Activated T-cell treated with anti-CD3 and anti-CD28 coated beads for 4 hours (primary cell): ENCODE measurements at places on chromosomes 11 and 22.

GRCh38 chr11:112408517-112408916 lies 147.9 kb upstream of the PLET1 start:
- no peak for DNase-seq

- no peak for DNase-seq
Observed at GRCh38 chr11:95593111-95593510, 196.5 kb downstream of the FAM76B start.

- DNase-seq: no peak
Observed at GRCh38 chr11:35529971-35530495, 4.6 kb upstream of the PAMR1 start.

DNA sequence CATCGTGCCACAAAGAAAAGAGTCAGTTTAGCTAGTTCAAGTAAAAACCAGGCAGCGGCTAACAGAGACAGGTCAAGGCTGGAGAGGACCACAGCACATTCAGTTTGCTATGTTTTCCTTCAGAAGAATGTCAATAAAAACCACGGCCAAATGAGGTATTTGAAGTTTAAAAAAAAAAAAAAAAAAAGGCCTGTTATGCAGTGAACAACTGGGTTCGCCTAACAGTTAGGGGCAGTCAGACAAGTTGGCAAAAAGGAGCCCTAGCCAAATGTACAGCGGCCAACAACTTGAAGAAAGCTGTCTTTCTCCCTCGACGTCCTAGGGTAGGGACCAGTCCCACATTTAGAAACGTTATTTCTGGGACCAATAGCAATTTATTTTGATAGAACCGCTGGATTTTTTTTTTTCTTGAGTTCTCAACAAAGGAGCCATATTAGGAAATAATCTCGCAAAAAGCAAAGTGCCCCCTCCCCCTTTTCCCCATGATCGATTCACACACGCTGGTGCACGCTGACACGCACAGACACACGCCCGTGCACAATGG lies 237.8 kb downstream of the TTC28 start:
- DNase-seq: no peak

DNA sequence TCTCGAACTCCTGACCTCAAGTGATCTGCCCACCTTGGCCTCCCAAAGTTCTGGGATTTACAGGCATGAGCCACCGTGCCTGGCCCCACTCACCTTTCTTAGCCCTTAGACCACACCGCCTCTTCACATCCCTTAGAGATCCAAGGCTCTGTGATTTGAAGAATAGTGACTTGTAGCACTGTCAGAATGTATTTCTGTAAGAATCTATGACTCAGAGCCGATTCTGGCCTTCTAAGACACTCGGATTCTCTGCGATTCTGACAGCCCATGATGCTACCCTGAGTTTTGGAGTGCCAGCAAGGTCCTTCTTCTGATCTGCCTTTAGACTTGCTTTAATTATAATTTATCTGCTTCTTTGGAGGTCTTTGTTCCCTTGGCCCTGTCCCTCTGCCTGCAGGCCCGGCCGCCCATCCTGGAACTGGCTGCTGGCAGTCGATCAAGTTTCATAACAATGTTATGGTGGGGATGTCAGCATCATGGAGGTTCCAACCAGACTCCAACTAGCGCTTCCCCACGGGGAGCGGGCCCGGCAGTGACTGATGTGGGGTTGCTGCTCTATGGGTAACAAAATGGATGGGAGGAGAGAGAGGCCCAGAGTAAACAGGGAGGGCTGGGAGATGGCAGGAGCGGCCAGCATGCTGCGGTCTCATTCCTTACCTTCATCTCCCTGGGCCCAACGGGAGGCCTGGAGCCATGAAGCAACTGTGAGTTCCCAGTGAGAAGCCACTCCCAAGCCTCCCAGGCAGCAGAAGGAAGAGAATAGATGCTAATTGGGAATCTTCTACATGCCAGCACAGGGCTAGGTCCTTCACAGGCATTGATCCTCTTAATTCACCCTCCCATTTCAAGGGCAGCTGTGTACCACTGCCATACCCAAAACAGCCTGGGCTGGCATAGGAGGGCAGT lies 55.7 kb upstream of the RASD2 start:
- DNase-seq: no peak

DNA sequence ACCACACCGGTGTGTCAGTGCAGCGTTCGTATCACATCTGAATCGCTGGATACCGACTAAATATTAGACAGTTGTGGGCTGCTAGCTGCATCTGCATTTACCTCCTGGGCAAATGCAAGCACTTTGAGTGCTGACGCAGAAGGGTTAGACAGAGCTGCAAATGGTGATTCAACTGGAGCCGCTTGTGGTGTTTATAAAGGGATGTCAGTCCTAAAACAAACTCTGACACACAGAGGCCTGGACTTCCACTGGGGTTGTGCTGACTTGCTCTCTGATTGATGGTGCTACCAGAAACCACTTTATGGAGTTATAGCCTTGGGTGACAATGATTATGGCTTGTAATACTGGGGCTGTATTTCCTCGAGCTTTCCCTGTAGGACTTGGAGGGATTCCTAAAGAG lies 374.4 kb downstream of the NTM start:
- no peak for DNase-seq

DNA sequence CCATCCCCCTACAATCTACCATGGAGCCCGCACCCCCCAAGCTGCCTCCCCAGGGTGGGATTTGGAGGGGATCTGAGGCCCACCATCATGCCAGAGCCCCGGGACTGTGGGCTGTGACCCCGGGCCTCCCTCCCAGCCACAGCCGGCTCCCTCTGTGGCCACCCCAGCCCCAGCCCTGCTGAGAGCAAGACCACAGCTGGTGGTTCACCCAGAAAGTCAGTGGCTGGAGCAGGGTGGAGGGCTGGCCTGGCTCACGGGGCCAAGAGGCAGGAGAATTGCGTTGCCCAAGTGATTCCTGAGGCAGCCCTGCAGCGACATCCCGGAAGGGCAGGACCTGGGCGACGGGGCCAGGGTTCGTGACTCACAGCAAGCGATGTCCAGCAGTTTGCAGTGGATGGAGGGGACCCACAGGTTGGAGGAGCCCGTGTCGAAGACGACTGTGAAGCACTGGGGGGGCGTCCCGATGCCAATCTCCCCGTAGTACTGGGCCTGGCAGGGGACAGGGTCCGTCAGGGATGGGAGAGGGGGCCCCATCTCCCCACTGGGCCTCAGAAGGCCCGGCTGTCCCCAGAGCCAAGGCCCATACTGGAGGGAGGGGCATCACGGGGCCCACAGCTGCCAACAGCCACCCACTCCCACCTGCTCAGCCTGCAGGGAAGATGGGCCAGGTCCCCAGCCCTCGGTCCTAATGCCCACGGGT lies 4.4 kb downstream of the CTSD start:
- no peak for DNase-seq

GRCh38 chr11:20522536-20522935 lies 76.9 kb upstream of the SLC6A5 start:
- DNase-seq: no peak
